ENCODE measurements at places on chromosomes 5 and 9.

GRCh38 chr9:97759581-97760288 lies 62.6 kb upstream of the XPA start:
- DNase-seq = no peak

GRCh38 chr9:97512966-97513560 lies 11.6 kb downstream of the TMOD1 start:
- DNase-seq = no peak

GRCh38 chr9:127931092-127931881 lies 710 bp upstream of the PIP5KL1 start:
- no peak for DNase-seq

DNA sequence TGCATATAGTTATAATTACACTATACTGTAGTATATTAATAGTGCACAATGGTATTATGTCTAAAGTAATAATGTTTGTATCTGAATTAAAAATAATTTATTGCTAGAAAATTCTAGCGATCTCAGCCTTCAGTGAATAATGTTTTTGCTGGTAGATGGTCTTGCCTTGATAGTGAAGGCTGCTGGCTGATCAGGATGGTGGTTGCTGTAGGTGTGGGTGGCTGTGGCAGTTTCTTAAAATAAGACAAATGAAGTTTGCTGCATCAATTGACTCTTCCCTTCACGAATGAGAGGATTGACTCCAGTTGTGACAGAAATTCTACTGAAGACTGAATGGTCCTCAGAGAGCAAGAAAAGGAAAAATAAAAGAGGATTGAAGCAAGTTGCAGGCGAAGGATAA lies 19.7 kb upstream of the LRRC70 start:
- DNase-seq = no peak

DNA sequence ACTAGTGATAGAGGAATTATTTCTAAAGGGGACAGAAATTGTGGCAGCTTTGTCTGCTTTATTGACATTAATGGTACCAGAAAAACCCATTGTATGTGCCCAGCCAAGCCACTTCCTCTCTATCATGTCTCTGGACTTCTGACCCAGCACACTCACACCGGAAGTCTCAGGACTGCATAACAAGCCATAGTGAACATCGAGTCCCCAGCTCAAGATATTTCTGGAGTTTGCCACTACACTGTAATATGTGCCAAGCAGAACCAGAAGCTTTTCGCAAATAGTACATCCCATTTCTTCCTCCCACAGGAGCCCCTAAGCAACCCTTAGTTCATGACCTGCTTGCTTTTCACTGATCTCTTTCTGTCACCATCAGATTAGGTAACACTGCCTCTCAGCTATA lies 187.4 kb upstream of the GHR start:
- DNase-seq = no peak

DNA sequence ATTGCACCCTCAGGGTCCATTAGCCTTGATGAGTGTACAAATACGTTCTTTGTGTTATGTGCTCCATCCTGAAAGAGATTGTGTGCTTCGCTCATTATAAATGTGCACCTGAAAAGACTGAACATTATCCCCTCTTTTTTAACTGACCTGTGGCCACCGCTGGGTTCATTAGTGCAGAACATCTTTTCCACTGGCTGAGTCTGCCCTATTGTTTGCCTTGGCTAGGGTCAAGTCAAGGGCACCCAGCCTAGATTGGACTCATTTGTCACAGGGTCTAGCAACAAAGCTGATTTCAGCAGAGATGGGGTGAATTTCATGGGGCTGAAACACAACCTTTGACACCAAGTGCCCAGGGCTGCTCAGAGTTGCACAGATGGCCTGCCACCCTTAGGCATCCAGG lies 764.1 kb upstream of the ARRDC3 start:
- no peak for DNase-seq

DNA sequence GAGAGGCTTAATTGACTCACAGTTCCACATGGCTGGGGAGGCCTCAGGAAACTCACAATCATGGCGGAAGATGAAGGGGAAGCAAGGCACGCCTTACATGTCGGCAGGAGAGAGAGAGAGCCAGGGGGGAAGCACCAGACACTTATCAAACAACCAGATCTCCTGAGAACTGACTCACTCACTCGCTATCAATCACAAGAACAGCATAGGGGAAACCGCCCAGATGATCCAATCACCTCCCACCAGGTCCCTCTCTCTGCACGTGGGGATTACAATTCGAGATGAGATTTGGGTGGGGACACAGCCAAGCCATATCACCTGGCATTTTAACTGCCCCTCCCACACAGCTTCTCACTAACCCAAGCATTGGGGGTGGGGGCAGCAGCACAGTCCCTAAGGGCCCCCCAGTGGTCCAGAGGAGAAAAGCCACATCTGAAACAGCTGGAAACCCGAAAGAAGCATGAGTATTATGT lies 76.1 kb upstream of the ASS1 start:
- DNase-seq = no peak

GRCh38 chr5:10485897-10486296 lies 44.2 kb downstream of the ROPN1L start:
- no peak for DNase-seq

- DNase-seq = peak; percentile 26
These were observed 122.3 kb downstream of the GNAQ start for GRCh38 chr9:77909306-77909705.

GRCh38 chr5:171309276-171310211 lies 496 bp downstream of the TLX3 start:
- no peak for DNase-seq

DNA sequence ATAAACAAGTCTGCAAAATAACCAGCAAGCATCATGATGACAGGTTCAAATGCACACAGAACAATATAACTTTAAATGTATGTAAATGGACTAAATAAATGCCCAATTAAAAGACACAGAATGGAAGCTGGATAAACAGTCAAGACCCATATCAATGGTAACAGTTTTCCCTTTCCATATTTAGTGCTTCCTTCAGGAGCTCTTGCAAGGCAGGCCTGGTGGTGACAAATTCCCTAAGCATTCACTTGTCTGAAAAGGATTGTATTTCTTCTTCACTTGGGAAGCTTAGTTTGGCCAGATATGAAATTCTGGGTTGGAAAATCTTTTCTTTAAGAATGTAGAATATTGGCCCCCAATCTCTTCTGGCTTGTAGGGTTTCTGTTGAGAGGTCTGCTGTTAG lies 120.2 kb upstream of the RASA1 start:
- no peak for DNase-seq
